ENCODE measurements at places on chromosomes 16 and 17.

DNA sequence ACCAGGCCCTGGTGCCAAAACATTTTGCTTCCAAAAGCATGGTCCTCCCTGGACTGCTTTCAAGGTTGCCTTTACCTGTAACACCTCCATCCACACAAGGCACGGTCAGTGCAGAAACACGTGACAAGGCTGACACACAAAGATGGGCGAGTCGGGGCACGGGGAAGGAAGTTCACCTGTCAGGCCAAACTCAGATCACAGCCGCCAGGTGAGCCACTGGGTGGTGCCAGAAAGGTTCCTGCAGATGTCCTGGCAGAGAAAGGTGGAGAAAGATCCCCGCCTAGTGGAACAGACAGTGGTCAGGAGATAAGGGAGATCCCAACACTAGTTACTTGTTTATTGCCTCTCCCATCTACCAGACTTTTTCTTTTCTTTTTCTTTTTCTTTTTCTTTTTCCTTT, 155.3 kb downstream of the AIPL1 start:
- no peak for DNase-seq

GRCh38 chr16:75572864-75573542, 6.8 kb downstream of the GABARAPL2 start:
- no peak for DNase-seq

- no peak for DNase-seq
Observed at GRCh38 chr16:64074706-64075105, 1047.2 kb downstream of the CDH11 start.

- no peak for DNase-seq
Observed at GRCh38 chr17:16491131-16491702, 776 bp downstream of the LRRC75A start.

DNA sequence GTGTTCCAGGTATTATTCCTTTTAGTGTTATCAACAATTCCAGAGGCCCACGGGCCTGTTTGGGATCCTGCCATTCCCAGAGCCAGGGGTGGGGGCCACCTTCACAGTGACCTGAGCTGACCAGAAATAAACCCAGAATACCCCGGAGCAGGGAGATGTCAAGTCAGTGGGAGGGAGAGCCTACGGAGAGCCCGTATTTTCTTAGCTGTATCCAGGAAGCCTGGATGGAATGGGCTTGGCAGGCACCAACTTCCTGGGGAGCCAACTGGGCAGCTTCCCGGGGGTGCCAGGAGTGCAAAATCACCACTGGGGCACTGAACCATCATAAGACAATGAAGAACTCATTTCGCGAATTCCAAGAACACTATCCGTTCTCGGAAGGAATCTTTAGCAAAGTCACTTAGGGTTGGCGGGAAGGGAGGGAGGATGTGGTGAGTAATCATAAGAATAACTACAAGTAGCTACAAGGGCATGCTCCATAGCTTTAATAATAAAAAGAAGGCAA, 13.2 kb upstream of the MRTFB start:
- no peak for DNase-seq

Data from NCI-H510A (cell line).